ENCODE measurements at places on chromosomes 16 and 17.

GRCh38 chr16:11303405-11304138, 22.4 kb upstream of the PRM1 start:
- DNase-seq, result no peak

DNA sequence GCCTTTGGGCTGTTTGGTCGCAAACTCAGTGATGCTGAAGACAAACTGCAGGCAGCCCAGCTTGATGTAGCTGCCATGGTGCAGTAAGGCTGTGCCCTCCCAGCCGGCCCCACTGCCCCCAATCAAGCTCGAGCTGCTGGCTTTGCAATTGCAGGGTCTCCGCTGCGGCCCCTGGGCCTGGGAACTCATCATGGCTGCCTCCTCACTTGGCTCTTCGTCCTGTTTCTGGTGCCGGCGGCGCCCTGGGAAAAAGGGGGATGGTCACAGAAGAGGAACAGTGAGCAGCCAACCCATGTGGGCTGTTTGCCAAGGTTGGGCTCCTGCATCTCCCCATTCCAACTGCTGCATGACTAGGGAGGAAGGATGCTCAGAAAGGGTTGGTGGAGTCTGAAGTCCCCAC, 3.4 kb upstream of the DHRS13 start:
- DNase-seq, result no peak

DNA sequence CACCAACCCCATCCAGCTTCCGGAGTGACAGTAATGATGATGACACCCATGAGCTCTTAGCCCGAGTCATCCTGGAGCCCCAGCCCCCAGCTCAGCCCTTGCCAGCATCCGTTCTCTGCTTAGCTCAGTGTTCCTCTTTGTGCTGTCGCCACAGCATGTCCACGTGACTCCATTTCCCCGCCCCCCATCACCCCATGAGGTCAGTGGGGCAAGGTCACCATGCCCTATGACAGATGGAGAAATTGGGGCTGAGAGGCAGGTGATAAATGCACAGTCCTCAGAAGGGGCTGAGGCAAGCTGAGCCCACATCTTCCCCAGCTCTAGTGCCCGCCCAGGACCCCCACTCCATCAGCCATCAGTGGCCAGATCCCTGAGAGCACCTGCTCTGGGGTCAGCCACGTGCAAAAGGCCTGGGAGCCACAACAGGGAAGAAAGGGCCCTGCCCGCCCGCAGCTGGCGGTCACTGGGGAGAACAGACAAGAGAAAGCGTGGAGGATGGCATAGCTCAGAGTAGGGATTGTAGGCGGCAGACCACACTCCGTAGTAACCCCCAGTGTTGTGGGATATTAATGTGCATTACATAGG, 17.1 kb downstream of the ITGB4 start:
- DNase-seq, result no peak

GRCh38 chr17:5553479-5553878, 30.8 kb downstream of the NLRP1 start:
- peak; percentile 22 for DNase-seq

Data from stimulated activated effector memory CD8-positive, alpha-beta T cell treated with anti-CD3 and anti-CD28 coated beads, Interleukin-12 subunit alpha, Interleukin-12 subunit beta, amount 100 ng/mL, for 72 hours (primary cell).